ENCODE measurements at places on chromosomes 7 and 10.

GRCh38 chr10:119360181-119360921 lies 153.0 kb downstream of the GRK5 start:
- DNase-seq, result no peak

DNA sequence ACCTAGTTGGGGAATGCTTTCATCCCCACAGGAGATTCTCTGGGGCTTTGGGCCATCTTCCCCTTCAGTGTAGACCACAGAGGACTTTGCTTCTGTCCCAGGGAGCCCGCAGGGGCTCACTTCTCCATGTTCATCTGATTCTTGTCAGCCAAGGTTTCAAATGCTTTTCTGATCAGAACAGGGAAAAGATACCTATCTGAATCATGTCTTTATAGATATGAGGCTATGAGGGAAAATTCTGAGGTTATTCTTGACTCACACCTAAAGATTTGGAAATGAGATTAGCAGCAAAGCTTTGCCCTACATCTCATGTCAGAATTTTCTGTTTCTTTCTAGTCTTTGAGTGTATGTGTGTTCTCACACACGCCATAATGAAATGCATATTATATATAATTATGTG lies 53.3 kb downstream of the FIGNL1 start:
- no peak for DNase-seq

GRCh38 chr7:91162436-91162835 lies 101.8 kb upstream of the FZD1 start:
- no peak for DNase-seq

GRCh38 chr7:80499350-80499953 lies 12.4 kb downstream of the GNAT3 start:
- DNase-seq, result peak; percentile 62

GRCh38 chr7:40490603-40490924 lies 355.8 kb downstream of the SUGCT start:
- DNase-seq, result no peak

DNA sequence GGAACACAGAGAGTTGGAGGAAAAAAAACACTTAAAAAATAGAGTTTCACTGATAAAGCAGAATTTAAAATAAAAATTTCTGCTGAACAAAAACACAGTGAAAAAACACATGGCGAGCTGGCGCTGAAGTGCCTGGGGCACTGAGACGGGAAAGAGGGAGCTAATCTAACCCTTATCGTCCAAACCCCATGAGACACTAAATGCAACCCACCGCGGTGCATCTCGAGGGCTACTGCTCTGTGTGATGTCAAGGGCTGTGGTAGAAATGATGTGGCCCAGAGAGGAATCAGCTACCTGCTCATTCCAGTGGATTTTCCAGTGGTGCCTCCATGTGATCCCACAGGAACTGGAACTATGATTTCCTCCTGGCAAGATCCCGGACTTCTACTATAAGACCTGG lies 499.3 kb downstream of the SUGCT start:
- no peak for DNase-seq

- DNase-seq, result no peak
These were observed 172.3 kb downstream of the CACNB2 start for GRCh38 chr10:18312374-18313139.

DNA sequence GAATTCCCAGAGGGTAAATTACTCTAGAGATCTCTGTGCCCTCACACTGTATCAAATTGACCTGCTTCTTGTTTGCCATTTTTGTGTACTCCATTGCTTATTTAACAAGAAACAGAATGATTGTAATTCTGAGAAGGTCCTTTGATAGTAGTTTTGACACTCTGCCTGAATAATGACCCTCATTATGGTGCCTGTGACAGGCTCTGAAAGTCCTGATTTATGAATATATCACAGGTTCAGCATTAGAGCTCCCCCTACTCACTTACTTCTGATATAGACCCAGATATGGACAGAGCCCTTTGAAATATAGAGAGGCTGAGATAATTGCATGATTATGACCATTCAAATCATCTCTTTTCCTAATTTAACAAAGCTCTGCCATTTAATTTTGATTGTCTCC lies 465.2 kb downstream of the MDFIC start:
- DNase-seq, result no peak

DNA sequence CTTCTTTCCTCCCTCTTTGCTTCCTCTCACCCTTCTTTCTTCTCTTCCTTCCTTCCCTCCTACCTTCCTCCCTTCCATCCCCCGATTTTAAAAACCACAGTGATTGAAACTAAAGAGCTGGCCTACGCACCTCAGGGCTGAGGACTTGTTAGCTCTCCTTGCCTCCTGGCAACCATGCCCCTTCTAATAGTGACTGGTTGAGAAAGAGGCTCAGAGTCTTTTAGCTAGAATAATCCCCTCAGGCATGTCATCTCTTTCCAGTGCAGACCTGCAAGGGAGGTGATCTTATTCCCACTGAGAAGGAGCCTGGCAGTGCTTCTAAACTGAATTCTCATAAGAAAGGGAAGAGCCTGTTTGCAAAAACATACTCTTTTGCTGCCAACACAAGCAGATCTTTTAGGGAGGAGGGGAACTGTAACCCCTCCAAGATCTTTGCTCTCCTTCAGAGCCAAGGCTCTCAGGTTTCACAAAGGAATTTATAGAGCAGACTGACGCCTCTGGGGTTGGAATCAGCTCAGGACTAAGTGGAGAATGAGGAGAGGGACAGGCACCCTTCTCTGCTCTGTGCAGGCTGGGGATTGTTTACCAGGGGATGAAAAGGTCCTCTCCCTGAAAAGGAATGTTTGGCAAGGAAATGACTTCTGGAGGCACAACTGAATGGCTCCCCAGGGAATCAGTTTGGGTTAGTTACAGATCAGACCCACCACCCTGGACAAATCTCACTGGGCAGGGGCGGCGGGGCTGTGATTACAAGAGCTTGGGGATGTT lies 9.4 kb upstream of the ANKRD1 start:
- peak; percentile 77 for DNase-seq

- no peak for DNase-seq
These were observed 21.3 kb downstream of the CHST15 start for GRCh38 chr10:124072106-124072505.

DNA sequence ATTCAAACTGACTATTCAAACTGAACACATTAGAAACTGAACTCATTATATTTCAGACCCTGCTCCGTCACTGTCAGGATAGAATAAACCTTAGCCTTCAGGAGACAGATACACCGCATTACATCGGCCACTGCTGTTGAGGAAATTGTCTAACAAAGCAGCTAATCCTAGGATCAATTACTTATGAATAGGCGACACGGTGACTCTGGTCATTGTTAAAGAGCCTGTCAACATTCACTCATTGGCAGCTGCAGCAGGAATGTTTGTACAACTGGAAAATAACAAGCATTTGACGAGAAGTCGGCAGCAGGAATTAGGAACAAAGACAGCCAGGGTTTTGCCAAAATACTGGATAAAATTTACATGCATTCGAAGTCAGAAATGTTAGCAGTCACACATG lies 112.0 kb upstream of the MKX start:
- no peak for DNase-seq

DNA sequence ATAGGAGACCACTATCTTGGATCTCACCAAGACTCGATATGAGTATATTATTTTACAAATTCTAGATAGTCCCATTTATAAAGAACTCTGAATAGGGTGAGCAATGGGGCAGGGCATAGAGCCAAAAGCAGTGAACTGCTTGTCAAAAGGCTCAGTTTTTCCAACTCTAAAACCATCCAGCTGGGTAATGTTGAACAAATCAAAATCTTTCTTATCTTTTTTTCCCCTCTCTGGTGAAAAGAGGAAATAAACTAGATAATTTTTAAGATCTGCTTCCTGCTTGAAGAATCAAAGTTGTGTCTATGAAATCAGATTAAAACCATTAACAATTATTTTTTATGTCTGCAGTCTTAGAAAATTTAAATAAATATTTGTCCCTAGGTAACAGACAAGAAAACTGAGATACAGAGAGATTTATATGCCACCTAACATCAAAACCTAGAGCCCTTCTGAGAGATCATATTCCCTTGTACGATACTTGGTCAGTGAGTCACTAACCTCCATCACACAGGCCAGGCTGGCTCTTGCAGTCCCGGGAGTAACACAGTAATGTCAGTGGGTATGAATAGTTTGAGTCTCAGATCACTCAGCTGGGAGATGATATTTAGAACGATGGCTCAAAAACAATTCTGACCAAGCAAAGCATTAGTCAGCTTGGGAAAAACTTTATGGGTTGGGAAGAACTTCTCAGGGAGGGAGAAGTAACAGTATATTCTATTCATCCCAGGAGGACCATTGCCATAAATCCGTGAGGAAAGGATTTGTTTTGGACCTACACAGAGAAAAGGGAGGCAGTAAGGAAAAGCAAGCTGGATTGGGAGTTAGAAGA lies 178.8 kb downstream of the REEP3 start:
- DNase-seq, result peak; percentile 94

DNA sequence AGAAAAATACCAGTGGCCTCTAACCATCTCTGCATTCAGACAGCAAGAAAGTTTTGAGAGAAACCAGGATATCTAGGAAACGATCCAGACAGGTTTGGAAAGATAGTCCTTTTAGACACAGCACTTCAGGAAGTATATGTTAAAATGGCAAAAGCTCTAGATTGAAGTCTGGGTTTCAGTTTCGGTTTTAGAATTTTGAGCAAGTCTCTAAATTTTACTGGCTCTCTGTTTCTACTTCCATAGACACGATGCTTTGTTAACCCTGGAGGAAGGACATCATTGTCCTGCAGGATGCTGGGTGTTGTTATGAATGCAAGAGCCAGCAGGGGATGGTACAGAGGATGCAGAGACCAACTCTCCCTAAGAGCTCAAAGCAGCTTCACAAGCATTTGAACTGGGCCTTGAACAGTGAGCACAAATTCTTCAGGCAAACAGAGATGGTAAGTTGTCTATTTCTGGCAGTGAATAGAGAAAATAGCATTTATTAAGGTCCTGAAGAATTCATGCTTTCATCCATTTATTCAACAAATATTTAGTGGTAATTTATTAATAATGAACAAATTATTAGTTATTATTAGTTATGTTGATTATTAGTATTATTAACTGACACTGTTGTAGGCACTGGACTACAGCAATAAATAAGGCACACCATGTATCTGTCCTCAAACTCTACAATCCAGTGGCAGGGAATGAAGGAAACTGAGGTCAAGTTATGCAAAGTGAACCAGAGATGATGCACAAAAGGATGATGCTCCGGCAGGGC lies 152.7 kb upstream of the NRP1 start:
- no peak for DNase-seq

DNA sequence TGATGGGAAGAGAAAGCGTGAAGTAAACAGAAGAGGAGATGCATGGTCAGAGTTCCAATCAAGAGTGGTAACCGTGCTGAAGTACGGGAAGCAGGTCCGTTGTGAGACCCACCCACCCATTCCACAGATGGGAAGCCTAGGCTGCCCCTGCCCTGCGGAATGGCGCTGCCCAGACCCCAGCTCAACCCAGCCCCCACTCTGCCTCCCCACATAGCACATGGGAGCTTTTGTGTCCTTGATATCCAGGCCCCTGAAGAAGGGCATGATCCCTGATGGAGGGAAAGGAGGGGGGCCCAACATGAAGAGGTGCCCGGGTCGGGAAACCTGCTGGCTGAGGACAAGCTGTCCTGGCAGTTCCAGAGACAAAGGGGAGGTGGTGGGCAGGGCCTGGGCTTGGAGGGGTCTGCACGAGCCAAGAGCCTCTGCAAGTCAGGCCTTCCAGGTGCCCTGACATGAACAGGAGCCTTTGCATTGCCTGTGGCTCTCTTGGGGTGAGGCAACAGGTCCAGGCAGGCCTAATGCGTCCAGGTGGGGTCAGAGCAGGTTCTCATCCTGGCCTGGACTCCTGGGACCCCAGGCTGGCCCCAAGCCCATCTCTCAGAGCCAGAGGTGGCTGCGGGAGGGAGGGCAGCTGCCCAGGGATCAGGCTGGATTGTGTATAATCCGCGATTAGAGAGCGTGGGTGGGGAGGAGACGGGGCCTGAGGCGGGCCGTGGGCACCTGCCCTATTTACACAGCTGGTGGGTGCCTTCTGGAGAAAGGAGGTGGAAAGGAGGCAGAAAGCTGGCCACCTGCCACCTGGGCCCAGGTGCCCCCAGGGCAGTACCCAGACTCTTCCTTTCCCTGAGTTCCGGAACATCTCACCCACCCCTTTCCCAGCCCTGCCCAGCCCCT lies 23.5 kb downstream of the YKT6 start:
- no peak for DNase-seq

GRCh38 chr7:140084972-140085371 lies 22.2 kb upstream of the PARP12 start:
- no peak for DNase-seq

DNA sequence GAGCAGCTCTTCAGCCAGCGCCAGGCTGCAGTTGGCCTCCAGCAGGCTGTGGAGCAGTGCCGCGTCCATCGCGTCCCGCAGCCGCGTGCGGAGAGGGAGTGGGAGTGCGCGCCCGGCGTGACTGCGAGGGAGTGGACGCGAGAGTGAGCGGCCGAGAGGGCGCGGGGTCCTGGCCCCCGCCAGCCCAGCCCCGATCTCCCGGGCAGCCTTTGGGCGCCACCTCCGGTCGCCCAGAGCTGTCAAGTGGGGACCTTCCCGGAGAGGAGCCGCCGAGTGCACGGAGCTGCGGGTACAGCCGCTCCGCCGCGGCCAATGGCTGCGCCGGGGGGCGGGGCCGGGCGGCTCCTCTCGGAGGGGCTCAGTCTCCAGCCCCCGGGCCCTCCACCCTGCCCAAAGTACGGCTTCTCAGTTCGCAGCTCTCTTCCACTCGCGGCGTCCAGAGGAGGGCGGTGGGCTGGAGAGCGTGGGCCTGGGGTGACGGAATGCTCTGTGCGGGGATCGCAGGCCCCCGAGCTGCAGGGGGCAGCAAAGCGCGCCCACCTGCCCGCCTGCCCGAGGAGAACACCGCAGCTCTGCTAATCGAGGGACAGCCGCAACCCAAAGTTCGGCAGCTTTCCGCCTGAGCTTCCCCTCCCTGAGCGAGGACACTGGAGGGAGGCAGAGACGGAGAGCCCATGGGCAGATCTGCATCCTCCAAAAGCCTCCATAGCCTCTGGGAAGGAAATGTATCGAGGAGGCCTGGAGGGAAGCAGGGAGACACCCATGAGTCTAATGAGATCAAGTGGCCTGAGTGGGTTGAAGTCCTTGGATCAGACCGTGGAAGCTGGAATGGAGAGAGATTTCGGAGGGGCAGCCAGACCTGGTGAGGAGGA lies at the start of gene CRHR2:
CRHR2 (minus strand) TSS at position 245 of the 872 bp plus-strand sequence; CDS start at position 69, 176 bp downstream.
- no peak for DNase-seq

GRCh38 chr7:45975367-45975766 lies 54.3 kb upstream of the IGFBP3 start:
- no peak for DNase-seq

- DNase-seq, result no peak
These were observed 235.9 kb upstream of the ZNF32 start for GRCh38 chr10:43884501-43885105.

GRCh38 chr10:124129471-124129870 lies 36.1 kb upstream of the CHST15 start:
- DNase-seq, result no peak

GRCh38 chr10:124166431-124167125 lies 73.2 kb upstream of the CHST15 start:
- no peak for DNase-seq
